ENCODE measurements at places on chromosomes 7 and 10.

- DNase-seq = no peak
Observed at GRCh38 chr7:11224535-11224934, 250.9 kb downstream of the PHF14 start.

- no peak for DNase-seq
Observed at GRCh38 chr10:18760836-18761235, 101.6 kb downstream of the ARL5B start.

DNA sequence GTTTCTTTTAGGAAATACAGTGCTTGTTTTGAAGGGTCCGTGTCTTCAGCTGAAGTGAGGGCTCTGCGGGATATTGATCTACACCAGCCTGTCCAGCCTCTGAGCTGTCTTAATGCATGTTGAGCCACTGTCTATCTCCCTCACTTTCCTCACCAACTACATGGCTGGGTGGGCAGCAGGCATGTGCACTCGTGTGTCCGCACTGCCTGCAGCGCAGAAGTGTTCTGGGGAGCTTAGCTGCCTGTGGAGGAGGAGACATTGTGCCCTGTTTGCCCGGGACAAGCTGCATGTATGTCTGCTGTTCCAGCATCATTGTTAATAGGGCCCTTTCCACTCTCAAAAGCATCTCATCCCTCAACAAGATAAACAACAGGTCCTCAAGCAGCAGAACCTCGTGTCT, 133.1 kb upstream of the EEPD1 start:
- no peak for DNase-seq

- DNase-seq = no peak
Observed at GRCh38 chr10:3747248-3747960, 37.6 kb downstream of the KLF6 start.

- DNase-seq = no peak
Observed at GRCh38 chr7:84722086-84722485, 464.8 kb downstream of the SEMA3D start.

- no peak for DNase-seq
Observed at GRCh38 chr10:15735763-15736162, 16.0 kb upstream of the ITGA8 start.

DNA sequence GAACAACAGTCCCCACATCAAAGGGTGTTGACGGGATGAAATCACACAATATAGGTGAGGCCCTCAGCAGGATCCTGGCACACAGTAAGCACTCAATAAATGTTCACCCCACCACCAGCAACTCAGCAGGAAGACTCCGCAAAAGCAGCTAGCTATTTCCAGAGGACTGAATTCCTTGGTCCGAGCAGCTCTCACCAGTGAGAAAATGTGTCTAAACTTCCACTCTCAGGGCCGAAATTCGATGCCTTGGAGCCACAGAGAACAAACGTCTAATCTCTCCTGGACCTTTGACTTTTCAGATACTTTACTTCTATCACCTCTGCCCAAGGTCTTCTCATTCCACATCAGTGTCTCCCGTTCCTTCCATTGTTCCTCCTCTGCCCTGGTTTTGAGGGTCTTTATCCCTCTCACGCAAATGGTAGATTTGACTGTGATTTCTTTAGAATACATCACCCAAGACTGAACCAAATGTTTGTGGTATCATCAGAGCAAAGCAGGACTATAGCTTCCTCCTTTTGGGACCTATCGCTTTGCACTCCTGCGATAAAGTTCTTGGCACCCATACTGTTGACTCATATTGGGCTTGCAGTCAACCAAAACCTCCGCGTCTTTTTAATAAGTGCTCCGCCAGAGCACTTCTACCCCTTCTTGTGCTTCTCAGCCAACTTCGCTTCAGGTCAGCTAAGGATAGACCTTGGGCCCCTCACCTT, 903 bp upstream of the NT5C2 start:
- DNase-seq = peak; percentile 70

- DNase-seq = no peak
Observed at GRCh38 chr7:152881893-152882292, 122.3 kb downstream of the ACTR3B start.

DNA sequence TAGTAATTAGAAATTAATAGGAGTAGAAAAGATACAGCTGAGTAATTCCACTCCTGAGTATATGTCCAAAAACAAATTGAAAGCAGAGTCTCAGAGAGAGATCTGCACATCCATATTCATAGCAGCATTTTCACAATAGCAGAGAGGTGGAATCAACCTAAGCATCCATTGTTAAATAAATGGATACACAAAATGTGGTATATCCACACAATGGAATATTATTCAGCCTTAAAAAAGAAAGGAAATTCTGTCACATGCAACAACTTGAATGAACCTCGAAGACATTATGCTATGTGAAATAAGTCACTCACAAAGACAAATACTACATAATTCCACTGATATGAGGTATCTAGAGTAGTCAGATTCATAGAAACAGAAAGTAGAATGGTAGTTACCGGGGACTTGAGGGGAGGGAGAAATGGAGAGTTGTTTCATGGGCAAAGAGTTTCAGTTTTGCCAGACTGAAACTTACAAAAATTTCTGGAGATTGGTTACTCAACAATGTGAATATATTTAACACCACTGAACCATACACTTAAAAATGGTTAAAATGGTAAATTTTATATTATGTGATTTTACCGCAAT, 18.4 kb downstream of the VTI1A start:
- no peak for DNase-seq

DNA sequence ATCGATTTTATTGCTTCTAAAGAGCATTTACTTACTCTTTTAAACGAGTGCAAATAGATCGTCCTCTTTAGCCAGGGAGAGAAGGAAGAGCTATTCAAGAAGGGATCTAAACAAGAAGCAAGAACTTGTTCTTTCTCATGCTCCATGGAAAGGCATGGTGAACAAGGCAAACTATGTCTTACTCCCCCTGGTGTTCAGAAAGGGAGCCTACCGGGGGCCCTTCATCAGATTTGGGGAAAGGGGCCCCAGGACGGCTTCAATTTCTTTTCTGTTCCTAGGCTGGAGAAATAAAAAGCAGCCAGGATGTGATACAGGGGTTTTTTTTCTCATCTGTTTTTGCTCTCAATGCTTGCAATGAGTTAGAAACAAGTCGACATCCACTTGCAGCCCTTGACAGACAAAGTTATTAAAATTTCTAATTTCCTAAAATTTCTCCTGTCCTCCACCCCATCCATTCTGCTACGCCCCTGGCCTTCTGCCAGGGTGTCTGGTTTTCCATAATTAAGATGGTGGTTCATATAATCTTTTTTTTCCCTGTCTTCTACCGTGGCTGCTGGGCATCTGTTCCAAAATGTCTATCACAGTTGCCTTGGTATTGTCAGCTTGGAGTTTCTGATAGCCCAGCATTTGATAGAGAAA, 214.4 kb downstream of the CREB5 start:
- peak; percentile 49 for DNase-seq

- DNase-seq = no peak
Observed at GRCh38 chr10:70162892-70163201, 7.5 kb downstream of the SAR1A start.

GRCh38 chr7:1696671-1697498, 26.8 kb downstream of the ELFN1 start:
- DNase-seq = peak; percentile 6

DNA sequence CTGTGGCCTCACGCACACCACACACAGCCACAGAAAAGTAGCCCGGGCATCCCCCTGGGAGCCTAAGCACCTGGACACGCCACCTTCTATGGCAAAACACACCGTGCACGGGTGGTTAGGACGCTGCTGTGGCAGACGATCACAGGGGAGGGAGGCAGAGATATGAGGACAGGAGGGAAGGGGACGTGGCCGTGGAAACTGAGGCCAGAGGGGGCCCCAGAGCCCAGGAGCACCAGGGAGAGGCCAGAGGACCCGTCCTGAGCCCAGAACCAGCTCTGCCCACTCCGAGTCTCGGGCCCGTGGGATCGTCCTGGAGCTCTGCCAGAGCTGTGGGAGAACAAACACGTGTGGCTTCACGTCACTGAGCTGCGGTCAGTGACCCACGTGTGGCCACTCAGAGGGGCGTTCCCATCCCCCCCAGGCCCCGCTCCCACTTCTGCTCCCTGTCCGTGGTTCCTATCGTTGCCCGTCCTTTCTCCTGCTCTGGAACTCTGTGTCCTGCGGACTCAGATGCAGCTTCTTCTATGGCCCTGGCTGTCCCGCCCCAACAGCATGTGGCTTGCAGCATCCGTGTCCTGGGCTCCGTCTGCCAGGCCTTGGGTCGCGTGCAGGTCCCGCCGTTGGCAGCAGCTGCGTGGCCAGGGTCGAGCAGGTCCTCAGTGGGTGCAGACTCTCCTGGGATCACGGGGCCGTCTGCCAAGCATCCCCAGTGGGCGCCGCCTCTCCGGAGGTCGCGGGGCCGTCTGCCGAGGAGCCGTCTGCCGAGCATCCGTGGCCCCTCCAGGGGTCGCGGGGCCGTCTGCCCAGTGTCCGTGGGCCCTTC, 31.0 kb downstream of the GET4 start:
- DNase-seq = peak; percentile 49

- peak; percentile 85 for DNase-seq
Observed at GRCh38 chr7:76260171-76260703, 42.2 kb upstream of the HSPB1 start.

DNA sequence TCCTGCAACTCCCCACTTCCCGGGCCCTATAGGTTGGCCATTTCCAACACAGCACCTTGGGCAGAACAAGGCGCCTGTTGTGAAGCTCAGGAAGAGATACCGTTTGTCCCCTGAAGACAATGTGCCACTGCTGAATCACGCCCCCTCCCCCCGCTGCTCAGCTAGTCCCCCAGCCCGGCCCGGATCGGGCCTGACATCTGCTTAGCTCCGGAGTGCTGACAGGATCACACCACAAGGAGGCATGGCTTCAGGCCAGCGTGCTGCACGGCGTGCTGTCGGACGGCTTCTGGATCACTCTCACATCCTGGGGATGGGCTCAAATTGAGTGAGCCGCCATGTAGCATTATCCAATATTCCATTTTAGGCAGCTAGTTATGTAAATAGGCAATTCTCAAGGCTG, 62.1 kb upstream of the EFCAB10 start:
- no peak for DNase-seq
